ENCODE measurements at places on chromosomes 5 and 9.
A peak's percentile ranks its signal among the peaks of the same experiment; 100 is the strongest.

DNA sequence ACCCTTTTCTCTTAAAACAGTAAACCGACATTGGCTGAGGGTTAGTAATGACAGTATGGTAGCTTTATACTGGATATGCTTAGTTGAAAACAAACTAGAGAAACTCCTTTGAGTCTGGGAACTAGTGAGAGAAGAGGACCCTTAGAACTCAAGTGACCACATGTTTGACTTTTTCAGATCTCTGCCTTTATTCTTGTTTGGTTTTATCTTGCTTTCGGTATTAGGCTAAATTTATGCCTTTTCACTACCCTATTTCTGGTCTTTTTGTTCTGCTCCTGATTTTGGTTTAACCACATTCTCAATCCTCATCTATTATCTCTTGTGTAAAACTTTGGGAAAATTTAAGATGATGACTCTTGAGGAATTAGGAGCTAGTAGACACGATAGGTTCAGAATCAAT is 11.0 kb downstream of the SNAPC3 start:
- no peak for DNase-seq
- peaks cover 43% of the 10 kb centered on the region for H3K36me3 ChIP-seq
- H3K4me3 ChIP-seq: no peak overlapping the region

GRCh38 chr5:126987271-126987899 is 43.0 kb downstream of the MARCHF3 start:
- H3K27me3 ChIP-seq: no peaks in the 10 kb centered on the region
- peak overlapping the region; percentile 93 for H3K27ac ChIP-seq
- H3K36me3 ChIP-seq: peaks cover 7% of the 10 kb centered on the region

DNA sequence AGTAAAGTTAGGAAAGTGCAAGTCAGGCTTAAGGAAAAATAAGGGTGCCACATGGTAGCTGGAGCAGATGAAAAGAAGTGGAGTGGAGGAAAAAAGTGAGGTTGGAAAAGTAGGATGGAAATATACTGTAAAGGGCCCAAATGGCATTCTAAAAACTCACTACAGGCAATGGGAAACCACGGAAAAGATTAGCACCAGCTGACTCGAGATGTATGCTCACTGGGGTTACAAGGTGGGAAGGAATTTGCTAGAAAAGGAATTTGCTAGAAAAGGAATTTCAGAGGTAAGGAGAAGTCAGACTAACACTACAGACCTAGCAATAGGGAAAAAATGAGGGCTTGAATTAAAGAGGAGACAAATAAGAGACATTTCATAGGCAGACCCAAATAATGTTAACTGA is 3.6 kb downstream of the PSMD5 start:
- no peak for DNase-seq
- H3K27me3 ChIP-seq: no peaks in the 10 kb centered on the region
- peaks cover 41% of the 10 kb centered on the region for H3K4me1 ChIP-seq

- H3K36me3 ChIP-seq: peaks cover 20% of the 10 kb centered on the region
- H3K4me1 ChIP-seq: no peaks in the 10 kb centered on the region
These were observed 30.4 kb downstream of the FEM1C start for GRCh38 chr5:115514220-115514619.

GRCh38 chr9:78035383-78035993 is 3.9 kb upstream of the GNAQ start:
- H3K4me3 ChIP-seq: no peak overlapping the region
- no peak overlapping the region for H3K27ac ChIP-seq
- H3K36me3 ChIP-seq: no peaks in the 10 kb centered on the region
- DNase-seq: peak; percentile 33
- no peaks in the 10 kb centered on the region for H3K27me3 ChIP-seq

DNA sequence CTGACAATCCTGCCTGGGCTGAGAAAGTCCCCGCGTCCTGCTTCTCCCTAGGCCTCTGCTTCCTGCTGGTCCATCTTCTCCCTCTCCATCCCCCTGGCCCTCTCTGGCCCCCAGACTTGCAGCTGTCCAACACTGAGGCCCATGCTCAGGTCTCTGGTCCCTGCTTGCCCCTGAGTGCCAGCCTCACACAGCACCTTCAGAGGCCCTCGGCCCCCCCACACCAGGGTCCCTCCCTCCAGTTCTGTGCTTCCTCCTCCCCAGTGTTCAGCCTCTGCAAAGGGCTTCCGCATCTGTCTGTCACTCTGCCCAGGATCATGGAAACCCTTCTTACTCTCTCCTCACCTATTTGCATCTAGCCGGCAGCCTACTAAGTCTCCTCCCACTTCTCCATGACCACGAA is 62.4 kb upstream of the CTSL start:
- H3K27me3 ChIP-seq: peaks cover 6% of the 10 kb centered on the region
- H3K4me3 ChIP-seq: no peak overlapping the region
- DNase-seq: no peak
- no peaks in the 10 kb centered on the region for H3K36me3 ChIP-seq
- no peaks in the 10 kb centered on the region for H3K4me1 ChIP-seq

DNA sequence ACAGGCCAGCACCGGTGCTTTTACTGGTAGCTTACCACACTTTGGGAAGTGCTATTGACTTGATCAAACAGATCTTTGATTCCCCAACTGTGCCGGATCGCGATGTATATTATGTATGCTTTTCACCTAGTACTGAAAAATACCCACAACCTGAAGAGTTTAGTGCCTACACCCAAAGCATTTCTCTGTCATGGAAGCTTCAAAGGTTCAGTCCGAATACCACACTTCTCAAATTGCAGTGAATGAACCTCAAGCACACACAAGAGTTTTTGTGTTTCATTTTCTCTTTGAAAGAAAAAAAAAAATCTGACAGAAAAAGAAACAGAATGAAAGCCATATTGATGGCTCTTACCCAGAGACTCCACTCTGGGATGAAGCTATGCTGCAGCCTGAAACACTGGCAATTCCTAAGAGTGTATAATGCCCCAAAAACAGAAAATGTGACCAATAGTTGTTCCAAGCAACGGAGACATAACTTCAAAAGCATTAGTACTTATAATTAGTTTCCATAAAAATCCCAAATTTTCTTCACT is 100.9 kb downstream of the EBF1 start:
- H3K4me1 ChIP-seq: peaks cover 12% of the 10 kb centered on the region
- H3K4me3 ChIP-seq: no peak overlapping the region
- peaks cover 6% of the 10 kb centered on the region for H3K27me3 ChIP-seq
- no peak overlapping the region for H3K27ac ChIP-seq

DNA sequence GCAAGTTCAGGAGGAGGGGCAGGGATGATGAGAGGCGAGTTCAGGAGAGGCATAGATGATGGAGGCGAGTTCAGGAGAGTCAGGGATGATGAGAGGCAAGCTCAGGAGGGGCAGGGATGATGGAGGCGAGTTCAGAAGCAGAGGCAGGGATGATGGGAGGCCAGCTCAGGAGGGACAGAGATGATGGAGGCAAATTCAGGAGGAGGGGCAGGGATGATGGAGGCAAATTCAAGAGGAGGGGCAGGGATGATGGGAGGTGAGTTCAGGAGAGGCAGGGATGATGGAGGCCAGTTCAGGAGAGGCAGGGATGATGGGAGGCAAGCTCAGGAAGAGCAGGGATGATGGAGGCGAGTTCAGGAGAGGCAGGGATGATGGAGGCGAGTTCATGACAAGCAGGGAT is 17.8 kb upstream of the SPOCK1 start:
- no peak overlapping the region for H3K4me3 ChIP-seq
- no peak for DNase-seq
- peaks cover 39% of the 10 kb centered on the region for H3K27me3 ChIP-seq
- no peaks in the 10 kb centered on the region for H3K4me1 ChIP-seq
- no peaks in the 10 kb centered on the region for H3K36me3 ChIP-seq

DNA sequence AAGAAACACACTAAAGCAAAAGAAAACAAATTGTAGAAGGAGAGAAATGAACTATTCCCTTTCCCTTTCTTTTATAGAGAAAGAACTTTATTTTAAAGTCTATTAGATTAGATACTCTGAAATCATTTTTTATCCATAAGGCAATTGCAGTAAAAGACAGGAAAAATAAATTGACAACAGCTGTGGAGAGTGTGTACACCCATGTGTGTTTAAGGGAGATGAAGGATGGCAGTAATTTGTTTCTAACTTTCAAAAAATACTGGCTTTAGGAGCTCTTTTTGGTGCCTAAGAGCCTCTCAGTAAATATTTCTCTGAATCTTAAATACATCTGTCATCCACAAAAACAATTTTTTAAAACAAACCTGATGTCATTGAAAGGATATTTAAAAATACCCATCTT is 18.3 kb upstream of the ARL14EPL start:
- no peak for DNase-seq
- no peak overlapping the region for H3K4me3 ChIP-seq

DNA sequence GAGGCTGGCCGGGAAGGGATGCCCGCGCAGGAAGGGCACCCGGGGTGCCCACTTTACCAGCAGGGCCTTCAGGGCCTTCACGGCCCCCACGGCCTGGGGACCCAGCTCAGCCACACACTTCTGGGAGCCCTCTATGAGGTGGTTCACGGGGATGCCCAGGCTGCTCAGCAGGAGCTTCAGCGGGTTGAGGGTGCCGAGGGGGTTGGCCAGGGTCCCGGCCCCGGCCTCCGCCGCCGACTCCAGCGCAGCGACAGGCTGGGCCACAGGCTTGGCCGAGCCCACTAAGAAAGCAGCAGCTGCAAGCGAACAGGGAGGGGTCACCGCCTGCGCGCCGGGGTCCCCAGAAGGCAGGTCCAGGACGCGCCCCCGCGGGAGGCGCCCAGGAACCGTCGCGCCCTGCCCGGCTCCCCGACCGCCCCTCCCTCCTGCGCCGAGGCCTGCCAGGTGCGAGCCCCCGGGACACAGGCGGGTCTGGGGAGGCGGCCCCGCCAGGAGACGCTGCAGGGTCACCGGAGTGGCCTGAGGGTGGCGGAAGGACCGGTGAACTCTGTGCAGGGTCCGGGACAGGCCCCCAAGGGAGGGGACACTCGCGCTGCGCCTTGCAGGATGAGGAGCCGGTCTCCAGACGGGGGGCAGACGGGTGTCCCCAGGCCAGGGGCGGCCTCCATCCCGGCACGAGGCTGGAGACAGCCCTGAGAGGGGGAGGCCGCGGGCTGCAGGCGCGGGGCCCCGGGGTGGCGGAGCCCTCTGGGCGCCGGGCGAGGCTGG is 572 bp downstream of the SCGB3A1 start:
- DNase-seq: peak; percentile 21
- peaks cover 16% of the 10 kb centered on the region for H3K4me1 ChIP-seq
- H3K36me3 ChIP-seq: no peaks in the 10 kb centered on the region
- H3K4me3 ChIP-seq: peak overlapping the region; percentile 47
- no peak overlapping the region for H3K27ac ChIP-seq
- H3K27me3 ChIP-seq: peaks cover 27% of the 10 kb centered on the region

DNA sequence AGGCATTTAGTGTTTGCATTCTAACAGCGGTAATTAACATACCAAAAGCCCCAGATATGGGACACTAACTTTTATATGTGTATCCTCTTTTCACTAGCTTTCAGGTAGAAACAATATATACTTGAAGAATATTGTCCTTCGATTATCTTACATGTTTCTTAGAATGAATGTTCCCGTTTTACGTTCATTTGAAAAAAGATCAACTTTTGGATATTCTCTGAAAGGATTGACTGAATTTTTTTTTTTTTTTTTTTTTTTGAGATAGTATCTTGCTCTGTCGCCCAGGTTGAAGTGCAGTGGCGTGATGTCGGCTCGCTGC is 32.2 kb upstream of the FSD1L start:
- no peaks in the 10 kb centered on the region for H3K4me1 ChIP-seq
- peaks cover 35% of the 10 kb centered on the region for H3K27me3 ChIP-seq
- H3K36me3 ChIP-seq: no peaks in the 10 kb centered on the region
- no peak for DNase-seq
- no peak overlapping the region for H3K27ac ChIP-seq

DNA sequence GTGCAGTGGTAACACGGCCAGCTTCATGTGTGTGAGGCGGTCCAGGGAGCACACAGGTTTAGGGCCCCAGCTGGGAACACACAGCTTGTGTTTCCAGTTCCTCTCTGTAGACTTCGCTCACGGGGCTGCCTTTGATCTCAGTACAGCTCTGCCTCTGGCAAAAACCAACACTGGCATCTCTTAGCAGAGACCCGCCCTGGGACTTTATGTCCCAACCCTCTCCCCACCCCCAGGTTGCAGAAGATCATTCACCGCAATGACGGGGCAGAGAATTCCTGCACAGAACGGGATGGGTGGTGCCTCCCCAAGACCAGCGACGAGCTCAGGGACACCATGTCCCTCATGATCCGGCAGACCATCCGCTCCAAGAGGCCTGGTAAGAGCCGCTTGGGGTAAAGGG is 5.2 kb upstream of the CEL start:
- no peak overlapping the region for H3K4me3 ChIP-seq
- no peaks in the 10 kb centered on the region for H3K27me3 ChIP-seq
- no peak for DNase-seq
- no peak overlapping the region for H3K27ac ChIP-seq
- H3K36me3 ChIP-seq: peaks cover 28% of the 10 kb centered on the region

- H3K36me3 ChIP-seq: peaks cover 1% of the 10 kb centered on the region
- H3K27me3 ChIP-seq: no peaks in the 10 kb centered on the region
- no peak overlapping the region for H3K4me3 ChIP-seq
- no peak overlapping the region for H3K27ac ChIP-seq
- no peak for DNase-seq
These were observed 187.3 kb downstream of the CDH12 start for GRCh38 chr5:22665801-22666200.

- no peaks in the 10 kb centered on the region for H3K4me1 ChIP-seq
- H3K27me3 ChIP-seq: no peaks in the 10 kb centered on the region
- DNase-seq: no peak
- H3K36me3 ChIP-seq: no peaks in the 10 kb centered on the region
- no peak overlapping the region for H3K27ac ChIP-seq
- no peak overlapping the region for H3K4me3 ChIP-seq
These were observed 375.2 kb downstream of the ZNF608 start for GRCh38 chr5:124371111-124371706.

GRCh38 chr9:116423149-116423548 is 264.0 kb upstream of the TRIM32 start:
- DNase-seq: no peak
- no peaks in the 10 kb centered on the region for H3K27me3 ChIP-seq
- H3K27ac ChIP-seq: no peak overlapping the region
- H3K4me1 ChIP-seq: no peaks in the 10 kb centered on the region
- H3K36me3 ChIP-seq: peaks cover 12% of the 10 kb centered on the region
- H3K4me3 ChIP-seq: no peak overlapping the region

- H3K27me3 ChIP-seq: peaks cover 3% of the 10 kb centered on the region
- H3K4me3 ChIP-seq: no peak overlapping the region
- H3K4me1 ChIP-seq: peaks cover 29% of the 10 kb centered on the region
- H3K27ac ChIP-seq: no peak overlapping the region
These were observed 19.4 kb downstream of the OR2Y1 start for GRCh38 chr5:180720486-180720885.

DNA sequence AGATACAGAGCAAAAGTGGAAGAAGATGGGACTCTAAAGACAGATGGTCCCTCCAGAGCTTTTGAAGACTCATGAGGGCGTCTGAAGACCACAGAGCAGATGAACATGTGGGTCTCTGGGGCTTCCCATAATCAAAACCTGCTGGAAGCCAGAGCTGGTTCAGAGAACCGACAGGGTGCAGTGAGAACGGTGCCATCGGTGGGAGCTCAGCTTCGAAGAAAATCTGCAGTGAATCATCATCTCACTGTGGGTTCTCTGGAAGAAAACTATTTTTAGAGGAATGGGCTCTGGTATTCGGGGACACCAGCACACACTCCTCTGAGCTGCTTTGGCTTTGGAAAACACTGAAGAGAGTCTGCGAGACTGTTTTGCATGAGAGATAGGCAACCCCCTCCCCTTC is 222.4 kb upstream of the PANK3 start:
- H3K4me1 ChIP-seq: peaks cover 33% of the 10 kb centered on the region
- DNase-seq: no peak

All from activated naive CD8-positive, alpha-beta T cell treated with anti-CD3 and anti-CD28 coated beads for 36 hours (primary cell).